ENCODE measurements at places on chromosomes 4 and X.

- DNase-seq: no peak
Measured at GRCh38 chr4:3862640-3863420, 96.6 kb downstream of the ADRA2C start.

DNA sequence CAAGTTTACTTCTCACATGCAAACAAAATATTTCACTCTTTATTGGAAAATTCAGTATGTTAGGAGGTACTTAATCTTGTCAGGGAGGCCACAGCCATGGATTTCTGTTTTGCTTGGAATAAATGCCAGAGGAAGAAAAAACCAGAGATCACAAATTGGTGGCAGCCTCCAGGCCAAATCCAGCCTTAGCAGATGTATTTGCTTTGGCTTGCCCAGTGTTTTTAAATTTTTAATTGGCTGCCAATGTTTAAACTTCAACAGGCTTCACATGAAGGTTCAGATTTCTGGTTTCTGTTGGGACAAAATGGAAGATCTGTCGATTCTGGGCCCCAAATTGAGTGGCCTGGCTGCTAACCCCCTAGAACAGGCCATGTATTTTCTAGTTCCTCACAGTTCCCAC is 19.2 kb downstream of the YY2 start:
- no peak for DNase-seq

DNA sequence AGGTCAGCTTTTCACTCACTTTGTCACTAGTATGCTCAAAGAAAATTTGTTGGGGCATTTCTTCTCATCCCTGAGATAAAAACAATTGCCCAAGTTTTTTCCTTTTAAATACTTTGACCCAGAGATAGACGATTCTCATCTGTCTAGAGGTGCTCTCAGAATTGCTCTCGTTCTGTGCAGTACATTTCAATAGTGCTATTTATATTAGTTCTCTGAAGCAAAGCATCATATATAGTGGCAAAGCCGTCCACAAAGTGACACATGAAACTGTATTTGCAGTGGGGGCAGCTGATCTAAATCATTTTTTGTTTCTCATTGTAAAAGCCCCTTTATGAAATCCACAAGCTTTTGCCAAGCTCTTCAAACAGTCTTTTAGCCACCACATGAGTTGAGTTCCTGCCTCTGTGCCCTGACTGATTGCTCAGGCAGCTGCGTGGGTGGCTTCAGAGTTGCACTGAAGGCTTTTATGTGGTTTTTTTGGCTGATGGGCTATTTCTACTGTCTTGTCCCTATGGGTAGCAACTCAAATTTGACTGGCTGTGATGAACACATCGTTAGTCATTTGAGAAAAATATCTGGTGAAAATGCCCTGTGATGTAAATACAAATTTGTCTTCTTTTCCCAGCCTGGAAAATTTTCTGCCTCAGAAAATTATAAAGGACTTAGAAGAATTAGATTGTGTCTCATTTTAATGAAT is 119.1 kb upstream of the OTUD4 start:
- no peak for DNase-seq

DNA sequence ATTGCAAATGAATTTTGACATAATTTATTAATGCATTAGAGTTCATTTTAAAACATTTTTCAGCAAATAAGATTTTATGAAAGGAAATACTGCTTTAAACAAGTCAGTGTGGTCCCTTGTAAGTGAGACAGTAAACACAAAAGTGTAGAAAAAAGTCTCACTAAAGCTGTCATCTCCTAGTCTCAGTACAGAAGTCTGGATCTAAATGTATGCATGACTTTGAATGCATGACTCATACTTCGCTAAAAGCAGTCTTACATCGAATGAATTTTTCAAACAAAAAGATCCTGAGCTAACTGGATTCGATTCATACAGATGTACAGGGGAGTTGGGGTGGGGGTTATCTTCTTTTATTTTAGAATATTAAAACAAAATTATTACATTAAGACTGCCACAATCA is 207.4 kb upstream of the VCX start:
- DNase-seq: no peak

GRCh38 chr4:159104694-159105414 is 2.0 kb downstream of the RAPGEF2 start:
- no peak for DNase-seq

GRCh38 chrX:2533424-2533823 is 32.6 kb upstream of the DHRSX start:
- DNase-seq: no peak

- no peak for DNase-seq
Measured at GRCh38 chr4:158958489-158959270, 144.2 kb upstream of the RAPGEF2 start.

DNA sequence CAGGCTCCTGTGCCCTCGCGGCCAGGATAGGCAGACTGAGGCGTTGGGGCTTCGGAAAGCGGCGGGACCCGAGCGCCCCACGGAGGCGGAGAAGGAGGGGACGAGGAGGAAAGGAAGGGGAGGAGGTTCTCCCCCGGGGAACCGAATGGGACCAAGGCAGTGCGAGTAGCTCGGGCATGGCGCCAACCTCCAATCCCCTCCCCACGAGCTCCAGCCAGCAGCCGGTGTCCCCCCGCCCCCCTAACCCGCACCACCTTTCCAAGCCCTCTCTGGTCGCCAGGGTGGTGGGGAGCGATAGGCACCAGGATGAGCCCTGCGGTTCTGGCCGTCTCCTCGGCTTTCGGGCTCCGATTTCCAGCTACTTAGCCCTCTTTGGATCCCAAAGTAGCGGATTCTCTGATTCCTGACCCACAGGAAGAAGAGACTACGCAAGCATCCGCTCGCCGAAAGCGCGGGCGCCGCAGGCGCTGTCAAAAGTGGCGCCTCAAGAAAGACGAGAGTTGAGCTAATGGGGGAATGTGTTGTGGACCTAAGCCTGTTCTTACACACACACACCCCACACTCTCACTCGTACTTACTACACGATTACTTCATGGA is 15.2 kb upstream of the ZIC3 start:
- DNase-seq: no peak

DNA sequence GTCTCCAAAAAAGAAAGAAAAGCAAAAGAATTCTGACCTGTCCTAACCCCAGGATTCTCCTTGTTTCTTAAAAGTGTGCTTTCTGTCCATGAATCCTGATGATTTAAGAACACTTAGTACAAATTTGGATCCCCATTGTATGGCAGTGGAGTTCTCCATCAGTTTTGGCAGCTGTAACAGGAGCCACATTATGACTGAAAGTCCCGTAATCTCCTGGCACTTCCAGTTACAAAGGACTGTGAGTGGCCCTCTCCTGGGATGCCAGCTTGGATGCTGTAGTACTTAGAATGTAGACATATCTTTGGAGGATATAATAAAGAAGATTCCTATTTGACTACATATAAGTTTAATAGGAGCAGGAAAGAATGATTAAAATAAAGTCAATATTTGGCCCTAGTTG is 20.6 kb downstream of the AP1AR start:
- no peak for DNase-seq

DNA sequence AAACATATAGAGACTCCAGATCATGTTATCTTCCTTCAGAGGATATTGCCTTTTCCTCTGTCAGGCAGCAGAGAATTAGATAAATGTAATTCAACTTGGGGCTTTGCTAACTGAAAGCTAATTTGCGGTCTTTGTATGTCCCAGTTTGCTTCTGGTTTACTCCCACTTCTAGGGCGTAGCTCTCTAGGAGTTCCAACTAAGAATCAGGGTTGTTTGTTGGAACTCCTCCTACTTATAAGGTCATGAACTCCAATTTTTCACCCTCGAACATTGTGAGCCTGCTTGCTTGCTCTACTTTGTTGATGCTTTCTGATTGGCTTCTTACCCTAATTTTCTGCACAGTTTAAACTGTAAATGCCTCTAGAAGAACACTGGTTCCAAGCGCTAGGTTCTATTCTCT is 66.1 kb downstream of the FMR1NB start:
- DNase-seq: no peak

DNA sequence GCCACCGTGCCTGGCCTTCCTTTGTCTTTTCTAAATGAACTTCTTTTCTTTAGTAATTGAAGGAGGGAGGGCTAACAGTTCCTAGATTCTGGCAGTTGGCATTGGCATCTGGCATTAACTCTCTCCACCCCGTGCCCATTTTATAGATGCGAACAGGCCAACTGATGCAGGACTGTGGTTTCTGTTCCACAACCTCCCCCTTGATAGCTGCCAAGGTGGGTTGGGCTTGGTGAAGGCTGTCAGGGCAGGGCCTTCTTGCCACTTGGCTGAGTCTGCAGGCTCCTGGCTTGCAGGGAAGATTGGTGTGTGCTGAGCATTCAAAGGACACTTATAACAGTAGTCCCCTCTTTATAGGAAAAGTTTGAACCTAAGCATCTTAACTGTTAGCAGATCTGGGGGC is 4.3 kb downstream of the SOWAHD start:
- DNase-seq: no peak

GRCh38 chr4:140109737-140110136 is 44.2 kb downstream of the MAML3 start:
- DNase-seq: no peak

DNA sequence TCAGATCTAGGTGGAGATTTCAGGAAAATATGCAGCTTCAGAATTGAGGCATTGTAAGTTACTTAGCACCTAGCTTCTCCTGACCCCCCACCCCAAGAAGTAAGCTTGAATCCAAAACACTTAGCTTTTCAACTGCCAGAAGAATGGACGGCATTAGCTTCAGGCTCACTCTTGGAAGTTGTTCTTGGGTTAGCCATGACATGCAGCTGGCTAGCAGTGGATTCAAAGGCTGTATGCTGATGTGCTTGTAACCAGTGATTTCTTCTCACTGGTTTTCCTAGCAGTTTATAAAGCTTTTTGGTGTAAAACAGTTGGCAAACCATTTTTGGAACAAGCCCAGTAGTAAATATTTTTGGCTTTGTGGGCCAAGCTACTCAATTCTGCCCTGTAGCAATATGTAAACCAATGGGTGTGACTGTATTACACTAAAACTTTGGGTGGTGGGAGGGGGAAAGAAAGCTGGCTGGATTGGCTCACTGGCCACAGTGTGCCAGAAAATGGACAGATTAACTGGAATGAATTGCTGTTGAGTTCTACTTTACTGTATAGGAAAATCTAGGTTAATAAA is 85.6 kb downstream of the SHROOM2 start:
- DNase-seq: no peak

GRCh38 chr4:52234561-52235440 is 183.7 kb downstream of the SPATA18 start:
- no peak for DNase-seq

DNA sequence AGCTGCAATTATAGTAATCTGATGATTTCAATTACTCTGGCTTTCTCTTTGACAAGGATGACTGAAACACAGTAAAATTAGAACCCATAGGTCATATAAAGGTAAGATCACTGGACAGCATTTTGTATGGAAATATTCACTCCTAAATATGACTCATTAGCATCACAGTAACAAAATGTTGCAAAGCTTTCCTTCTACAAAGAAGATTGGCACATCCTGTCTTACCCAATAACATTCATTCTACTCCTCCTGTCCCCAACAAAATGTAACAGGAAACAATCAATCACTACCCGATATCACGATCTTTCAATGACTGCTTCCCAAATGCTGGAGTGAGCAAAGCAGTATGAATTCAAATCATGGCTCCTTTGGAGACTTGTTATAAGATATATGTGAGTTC is 95.3 kb downstream of the FANCB start:
- no peak for DNase-seq

- DNase-seq: no peak
Measured at GRCh38 chr4:82267506-82267905, 106.3 kb downstream of the HNRNPD start.

- DNase-seq: no peak
Measured at GRCh38 chrX:10882484-10882883, 228.6 kb upstream of the HCCS start.

- DNase-seq: no peak
Measured at GRCh38 chrX:78945186-78945912, at the start of gene P2RY10. TSS of gene P2RY10 (plus strand) at chrX:78945391. CDS start at chrX:78960521, 15,130 bp downstream.

DNA sequence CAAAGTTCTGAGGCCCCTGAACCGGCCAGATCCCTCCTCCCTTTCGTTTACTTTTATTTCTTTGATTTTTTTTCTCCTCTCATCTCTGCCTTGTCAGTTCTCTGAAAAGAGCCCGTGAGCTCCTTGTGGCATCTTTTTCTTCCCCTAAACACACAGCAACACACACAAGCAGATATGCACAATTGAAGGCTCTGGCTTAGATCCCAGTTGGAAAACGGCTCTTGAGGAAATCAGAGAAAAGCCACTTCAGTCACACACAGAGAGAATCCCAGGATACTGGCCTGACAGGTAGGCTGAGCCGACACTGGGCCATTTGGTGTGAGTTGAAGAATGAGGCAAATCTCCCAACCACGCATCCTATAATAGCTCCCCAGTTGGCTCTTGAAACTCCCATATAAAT is 12.9 kb downstream of the DIPK2B start:
- DNase-seq: no peak

DNA sequence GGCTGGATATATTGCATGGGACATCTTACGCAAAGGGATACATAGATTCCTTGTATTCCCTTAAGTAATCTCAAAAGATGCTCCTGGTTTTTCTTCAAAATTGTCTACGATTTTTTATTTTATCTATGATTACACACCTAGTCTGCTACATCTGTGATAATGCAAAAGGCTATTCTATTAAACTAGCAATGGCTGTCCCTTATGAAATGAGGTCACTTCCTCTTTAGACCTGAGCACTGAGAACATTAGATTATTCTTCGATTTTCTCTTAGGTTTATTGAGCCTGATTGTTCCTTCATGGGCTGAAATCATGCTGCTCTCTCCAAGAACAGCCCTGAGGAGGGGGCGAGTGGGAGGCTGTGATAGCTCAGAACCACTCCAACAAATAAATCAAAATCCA is 126.8 kb upstream of the ENPP6 start:
- DNase-seq: no peak

GRCh38 chr4:53050361-53050774 is 188.3 kb downstream of the RASL11B start:
- DNase-seq: no peak

DNA sequence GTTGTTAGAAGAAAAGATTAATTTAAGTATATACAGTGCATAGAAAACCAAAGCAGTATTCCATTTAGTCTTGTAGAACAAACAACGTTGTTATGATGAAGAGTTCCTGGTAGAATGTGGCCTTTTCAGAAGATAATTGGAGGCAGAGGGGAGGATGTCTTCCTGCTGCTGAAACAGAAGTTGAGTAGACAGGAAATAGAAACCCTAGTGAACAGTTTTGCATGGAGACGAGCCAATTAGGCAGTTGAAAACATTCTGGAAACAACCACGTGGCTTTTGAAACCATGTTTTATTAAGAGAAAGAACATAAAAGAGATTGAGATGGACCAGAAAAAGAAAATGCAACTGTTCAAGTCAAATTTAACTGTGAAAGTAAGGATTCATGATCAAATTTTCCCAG is 325.2 kb downstream of the CAMK2D start:
- no peak for DNase-seq

GRCh38 chr4:110994781-110995180 is 371.9 kb upstream of the PITX2 start:
- DNase-seq: no peak

Data from cortex of kidney (tissue), 1 donor.